ENCODE measurements at places on chromosomes 4 and X.

DNA sequence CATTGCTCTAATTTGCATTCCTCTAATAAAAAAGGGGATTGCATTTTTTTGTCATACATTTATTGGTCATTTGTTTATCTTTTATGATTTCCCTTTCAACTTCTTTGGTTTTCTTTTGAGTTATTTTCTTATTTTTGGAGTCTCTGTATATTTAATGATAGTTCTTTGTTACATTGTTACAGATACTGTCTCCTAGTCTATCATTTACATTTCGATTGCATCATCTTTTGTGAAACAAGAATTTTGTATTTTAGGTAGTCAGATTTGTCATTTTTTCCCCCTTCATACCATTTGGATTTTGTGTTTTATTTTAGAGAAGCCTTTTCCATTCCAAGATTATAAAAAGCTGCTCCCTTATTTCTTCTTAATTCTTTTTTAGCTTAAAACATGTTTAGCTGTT, 37.1 kb downstream of the SNX25 start:
- DNase-seq, result no peak

GRCh38 chr4:87540146-87541058, 11.2 kb upstream of the SPARCL1 start:
- no peak for DNase-seq

- no peak for DNase-seq
Observed at GRCh38 chr4:113849771-113850170, 88.2 kb upstream of the CAMK2D start.

- DNase-seq, result peak; percentile 32
Observed at GRCh38 chr4:22607382-22607781, 85.4 kb upstream of the GBA3 start.

DNA sequence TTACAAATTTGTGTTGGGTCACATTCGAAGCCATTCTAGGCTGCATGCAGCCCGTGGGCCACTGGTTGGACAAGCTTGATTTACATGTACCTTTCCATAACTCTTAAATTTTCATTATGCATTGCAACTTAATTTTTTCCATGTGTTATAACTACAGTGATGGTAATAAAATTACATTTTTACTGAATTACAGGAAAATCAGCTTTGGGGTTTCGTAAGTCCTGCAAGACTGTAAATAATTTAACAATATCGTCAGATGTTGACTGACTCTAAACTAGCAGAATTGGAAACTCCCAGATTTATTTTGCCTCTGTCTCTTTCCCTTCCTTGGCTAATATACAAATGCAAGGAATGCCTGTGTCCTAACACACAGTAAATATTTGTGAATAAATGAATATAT, 88.0 kb upstream of the RAPGEF2 start:
- no peak for DNase-seq

DNA sequence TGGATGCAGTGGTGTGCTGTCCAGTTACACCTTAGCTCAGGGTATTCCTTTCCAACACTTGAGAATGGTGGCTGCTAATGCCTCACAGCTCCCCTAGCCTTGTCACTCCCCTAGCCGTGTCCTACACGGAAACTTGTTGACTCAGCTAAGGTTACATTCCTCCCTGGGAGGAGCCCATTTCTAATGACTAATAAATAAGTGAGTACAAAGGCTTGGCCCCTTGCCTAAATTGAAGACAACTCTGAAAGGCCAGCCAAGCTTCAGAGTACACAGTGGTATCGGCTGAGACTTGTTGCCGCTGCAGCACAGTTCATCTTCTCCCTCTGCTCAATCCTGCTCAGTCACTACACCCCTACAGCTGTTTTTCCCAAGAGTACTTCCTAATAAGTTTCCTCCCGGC, 21.2 kb upstream of the SLC25A31 start:
- no peak for DNase-seq

- no peak for DNase-seq
Observed at GRCh38 chr4:52110171-52110570, 59.1 kb downstream of the SPATA18 start.

DNA sequence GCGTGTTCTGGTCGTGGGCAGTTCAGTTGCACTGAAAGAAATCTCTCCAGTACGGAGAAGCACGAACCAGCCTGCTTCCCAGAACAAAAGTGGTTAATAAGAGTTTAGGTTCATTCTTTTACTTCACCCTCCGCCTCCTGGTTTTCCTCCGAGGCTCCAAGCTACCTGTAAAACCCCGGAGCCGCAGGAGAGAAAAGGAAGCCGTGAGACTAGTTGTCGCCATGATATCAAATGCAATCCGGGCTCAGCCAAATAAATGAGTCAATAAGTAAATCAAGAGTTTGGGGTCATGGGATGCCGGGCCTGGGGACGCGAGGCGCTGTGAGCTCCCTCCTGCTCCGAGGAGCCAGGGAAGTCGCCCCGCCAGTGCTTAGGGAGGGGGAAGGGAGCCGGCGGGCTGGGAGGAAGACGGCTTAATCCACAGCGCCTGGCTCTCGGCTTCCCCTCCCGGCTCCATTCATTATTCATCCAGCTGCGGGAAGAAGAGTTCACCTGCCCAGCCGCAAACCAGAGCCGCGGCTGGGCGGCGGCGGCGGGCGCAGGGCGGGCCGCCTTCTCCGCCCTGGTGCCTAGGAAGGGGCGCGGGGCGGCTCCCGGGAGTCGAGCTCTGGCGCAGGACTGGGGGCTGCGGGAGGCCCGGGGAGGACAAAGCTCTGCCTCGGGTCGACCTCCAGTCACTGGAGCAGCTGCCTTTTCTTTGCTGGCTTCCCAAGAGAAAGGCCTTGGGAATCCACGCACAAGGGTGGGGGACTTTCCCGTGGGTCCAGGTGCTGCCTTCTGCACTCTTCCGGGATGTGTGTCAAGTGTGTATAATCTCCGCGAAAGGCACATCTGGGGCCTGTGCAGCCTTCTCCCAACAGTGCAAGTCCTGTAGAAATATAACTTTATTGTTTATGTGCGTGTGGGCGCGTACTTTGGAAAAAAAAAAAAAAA, 1.7 kb downstream of the FRAS1 start:
- no peak for DNase-seq

DNA sequence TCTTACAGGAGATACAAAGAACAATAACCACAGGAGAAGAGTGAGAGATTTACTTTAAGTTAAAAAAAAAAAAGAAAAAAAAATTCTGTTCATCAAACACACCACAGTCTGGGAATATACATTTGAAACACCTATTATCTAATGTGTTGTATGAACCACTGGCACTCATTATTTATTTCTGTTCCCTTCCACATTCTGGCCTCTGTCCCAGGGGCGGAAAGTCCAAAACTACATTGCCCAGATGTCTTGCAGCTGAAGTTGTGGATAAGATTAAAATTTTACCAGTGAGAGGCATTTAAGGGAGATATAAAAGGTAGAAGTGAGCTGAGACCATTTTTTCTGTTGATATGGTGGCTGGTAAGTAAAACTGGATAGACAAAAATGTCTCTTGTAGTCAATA, 56.2 kb downstream of the SCLT1 start:
- no peak for DNase-seq

DNA sequence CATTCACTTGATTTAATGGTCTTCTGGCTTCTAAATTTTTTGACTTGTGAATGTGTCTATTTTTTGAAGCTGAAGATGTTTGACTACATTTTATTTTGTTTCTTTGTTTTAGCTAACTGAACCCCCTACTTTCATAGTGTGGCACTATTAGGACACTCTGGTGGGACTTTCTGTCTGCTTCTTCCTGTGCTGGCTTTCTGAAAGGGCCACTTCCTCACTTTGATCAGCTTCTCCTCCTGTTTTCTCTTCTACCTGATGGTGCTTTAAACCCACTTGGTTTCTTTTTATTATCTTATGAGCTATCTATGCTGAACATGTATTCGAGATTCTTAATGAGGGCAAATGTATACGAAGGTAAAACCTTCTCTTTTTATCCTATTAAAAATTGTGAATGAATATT, 186.1 kb upstream of the CASK start:
- DNase-seq, result no peak

- DNase-seq, result no peak
Observed at GRCh38 chrX:76253432-76253831, 80.6 kb downstream of the PBDC1 start.

DNA sequence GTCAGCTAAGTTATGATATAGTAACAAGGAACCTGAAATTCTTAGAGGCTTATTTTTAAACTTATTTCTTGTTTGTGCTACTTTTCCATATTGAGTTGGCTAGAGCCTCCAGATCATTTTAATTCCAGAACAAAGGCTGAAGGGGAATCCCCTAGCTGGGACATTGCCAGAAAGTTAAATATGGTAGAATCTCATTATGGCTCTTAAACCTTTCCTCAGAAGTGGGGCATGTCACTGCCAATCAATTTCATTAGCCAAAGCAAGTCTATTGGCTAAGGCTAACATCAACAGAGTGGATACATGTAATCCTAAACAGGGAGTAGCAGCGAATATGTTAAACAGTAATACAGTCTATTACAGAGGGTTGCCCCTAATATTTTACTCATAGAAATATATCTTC, 47.0 kb downstream of the FTHL17 start:
- DNase-seq, result no peak

GRCh38 chrX:99572711-99573110, 837.4 kb downstream of the PCDH19 start:
- DNase-seq, result no peak

DNA sequence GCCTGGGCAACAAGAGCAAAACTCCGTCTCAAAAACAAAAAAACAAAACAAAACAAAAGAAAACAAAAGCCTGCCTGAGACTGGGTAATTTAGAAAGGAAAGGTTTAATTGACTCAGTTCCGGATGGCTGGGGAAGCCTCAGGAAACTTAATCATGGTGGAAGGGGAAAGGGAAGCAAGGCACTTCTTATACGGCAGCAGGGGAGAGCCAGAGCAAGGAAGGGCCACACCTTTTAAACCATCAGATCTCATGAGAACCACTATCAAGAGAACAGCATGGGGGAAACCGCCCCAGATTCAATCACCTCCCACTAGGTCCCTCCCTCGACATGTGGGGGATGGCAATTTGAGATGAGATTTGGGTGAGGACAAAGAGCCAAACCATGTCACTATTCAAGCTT, 122.2 kb downstream of the UBE2K start:
- no peak for DNase-seq

GRCh38 chr4:16731776-16732380, 166.6 kb downstream of the LDB2 start:
- DNase-seq, result no peak

DNA sequence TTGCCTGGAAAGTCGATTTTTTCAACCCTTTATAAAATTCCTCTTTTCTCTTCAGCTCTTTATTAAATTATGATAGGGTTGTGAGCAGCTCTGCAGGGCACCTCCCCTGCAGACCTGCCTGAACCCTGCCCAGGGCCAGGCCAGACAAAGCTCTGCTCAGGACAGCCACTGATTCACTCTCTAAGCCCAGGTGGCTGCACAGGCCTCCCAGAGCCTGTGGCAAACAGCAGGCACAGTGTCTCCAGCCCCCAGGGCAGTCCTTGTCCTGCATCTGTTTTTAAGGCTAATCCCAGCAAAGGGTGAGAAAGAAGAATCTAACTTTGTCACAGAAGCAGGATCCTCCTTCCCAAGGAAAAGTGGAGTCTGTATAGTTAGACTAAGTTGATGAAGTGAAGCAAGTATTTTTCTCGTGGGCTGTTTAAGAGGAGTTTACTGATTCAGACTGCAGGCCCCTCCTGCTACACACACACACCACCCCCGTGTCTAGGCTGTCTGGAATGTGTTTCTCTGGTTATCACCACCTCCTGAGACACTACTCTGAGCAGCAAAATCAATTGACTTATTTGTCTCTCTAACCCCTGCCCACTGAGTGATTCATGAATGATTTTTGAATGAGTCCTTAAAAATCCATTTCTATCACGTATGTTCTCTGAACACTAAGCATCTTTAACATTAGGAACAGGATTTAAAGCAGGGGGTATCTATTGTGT, 101.7 kb downstream of the CHIC2 start:
- DNase-seq, result no peak

GRCh38 chr4:64581422-64581821, 172.2 kb upstream of the TECRL start:
- no peak for DNase-seq

GRCh38 chr4:70667740-70668535, 1.6 kb upstream of the JCHAIN start:
- no peak for DNase-seq

DNA sequence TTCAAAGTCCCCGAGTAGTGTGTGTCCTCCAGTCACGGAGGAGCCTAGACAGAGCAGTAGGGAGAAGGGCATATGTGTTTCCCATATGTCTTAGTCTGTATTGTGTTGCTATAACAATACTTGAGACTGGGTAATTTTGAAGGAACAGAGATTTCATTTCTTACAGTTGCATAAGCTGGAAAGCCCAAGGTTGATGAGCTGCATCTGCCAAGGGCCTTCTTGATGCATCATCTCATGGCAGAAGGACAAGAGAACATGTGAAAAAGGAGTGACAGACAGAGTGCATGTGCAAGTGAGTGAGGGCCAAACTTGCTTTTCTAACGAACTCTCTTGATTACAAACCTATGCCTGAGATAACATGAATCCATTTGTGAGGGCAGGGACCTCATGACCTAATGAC, 243.4 kb downstream of the ARHGAP10 start:
- no peak for DNase-seq

DNA sequence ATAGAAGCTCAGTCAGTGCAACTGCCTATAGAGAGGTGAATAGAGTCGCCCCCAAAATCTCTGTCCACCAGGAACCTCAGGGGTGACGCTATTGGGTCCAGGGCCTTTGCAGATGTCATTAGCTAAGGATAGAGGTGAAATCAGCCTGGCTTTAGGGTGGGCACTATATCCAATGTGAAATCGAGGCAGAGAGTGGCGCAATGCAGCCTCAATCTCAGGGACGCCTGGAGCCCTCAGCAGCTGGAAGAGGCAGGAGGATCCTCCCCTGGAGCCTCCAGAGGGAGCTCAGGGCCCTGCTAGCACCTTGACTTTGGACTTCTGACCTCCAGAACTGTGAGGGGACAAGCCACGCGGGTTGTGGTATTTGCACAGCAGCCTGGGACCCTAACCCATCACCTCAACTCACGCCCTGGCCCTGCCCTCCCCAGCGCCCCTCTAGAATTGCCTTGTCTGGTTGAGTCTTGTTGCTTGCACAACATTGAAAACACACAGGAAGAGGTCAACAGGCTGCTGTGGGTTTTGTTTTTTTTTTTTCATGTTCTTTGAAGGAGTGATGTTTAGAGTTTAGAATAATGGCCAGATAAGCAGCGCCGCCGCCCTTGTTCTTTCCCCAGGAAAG, 89.4 kb upstream of the PSAPL1 start:
- no peak for DNase-seq

DNA sequence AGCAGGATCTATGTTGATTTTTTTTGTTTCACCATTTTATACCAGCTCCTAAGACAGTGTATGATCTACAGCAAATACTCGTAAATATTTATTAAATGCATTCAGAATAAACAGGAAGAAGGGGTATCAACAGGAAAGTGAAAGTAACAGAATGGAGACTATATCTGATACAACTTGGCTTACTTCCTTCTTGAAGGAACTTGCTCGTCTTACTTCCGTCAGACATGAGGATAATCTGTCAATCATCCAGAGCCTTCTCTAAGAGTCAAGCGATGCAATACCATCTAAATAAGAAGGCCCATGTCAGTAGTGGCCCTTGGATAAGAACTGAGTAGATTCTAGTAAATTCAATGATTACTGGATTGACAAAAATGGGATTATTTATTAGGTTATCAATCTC, 84.2 kb downstream of the CAMK2D start:
- no peak for DNase-seq
